ENCODE measurements at places on chromosomes 16 and 17.

GRCh38 chr17:49570540-49571242, 5.0 kb upstream of the NXPH3 start:
- H3K27me3 ChIP-seq: peaks cover 73% of the 10 kb centered on the region
- no peak overlapping the region for H3K4me3 ChIP-seq
- no peak overlapping the region for H3K27ac ChIP-seq
- H3K4me1 ChIP-seq: peaks cover 4% of the 10 kb centered on the region
- DNase-seq: no peak

GRCh38 chr16:84763629-84764028, 56.2 kb upstream of the CRISPLD2 start:
- H3K27me3 ChIP-seq: no peaks in the 10 kb centered on the region

GRCh38 chr16:6777624-6778023, 555.0 kb upstream of the RBFOX1 start:
- H3K4me1 ChIP-seq: no peaks in the 10 kb centered on the region
- no peak overlapping the region for H3K27ac ChIP-seq
- H3K27me3 ChIP-seq: peaks cover 3% of the 10 kb centered on the region
- H3K36me3 ChIP-seq: no peaks in the 10 kb centered on the region
- no peak for DNase-seq

- peaks cover 6% of the 10 kb centered on the region for H3K4me1 ChIP-seq
- no peaks in the 10 kb centered on the region for H3K36me3 ChIP-seq
- peak overlapping the region; percentile 87 for H3K27ac ChIP-seq
- H3K27me3 ChIP-seq: peaks cover 4% of the 10 kb centered on the region
These were observed 14.4 kb downstream of the SYCE1L start for GRCh38 chr16:77213542-77214106.

DNA sequence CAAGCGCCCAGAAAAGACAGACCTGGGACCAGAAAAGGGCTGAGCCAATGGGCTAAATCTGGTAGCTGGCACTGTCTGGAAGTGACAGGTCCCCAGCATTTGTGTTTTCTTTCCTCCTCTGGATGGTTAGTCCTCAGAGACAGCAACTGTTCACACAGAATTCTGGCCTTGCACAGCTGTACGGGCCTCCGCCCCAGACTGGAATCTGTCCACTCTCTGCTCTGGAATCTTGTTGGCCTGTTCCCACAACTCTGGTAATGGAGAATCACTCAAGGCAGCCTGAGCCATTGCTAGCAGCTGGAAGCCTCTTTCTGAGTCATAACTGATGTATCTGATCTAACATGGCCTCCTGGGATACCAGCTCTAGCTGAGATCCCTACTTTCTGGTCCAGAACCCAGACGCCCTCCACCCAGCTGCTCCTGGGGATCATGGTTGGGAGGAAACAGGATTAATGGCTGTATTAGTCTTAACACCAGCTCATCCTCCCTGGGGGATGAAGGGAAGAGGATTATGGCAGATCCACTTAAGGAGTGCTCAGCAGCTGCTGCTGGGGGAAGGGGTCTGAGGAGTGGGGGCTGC, 9.1 kb downstream of the ZNF668 start:
- H3K27ac ChIP-seq: peak overlapping the region; percentile 52
- H3K36me3 ChIP-seq: peaks cover 8% of the 10 kb centered on the region
- H3K4me1 ChIP-seq: no peaks in the 10 kb centered on the region
- H3K27me3 ChIP-seq: no peaks in the 10 kb centered on the region
- no peak overlapping the region for H3K4me3 ChIP-seq
- DNase-seq: no peak

GRCh38 chr17:58932956-58933355, 173.7 kb downstream of the TRIM37 start:
- H3K27me3 ChIP-seq: no peaks in the 10 kb centered on the region
- H3K4me3 ChIP-seq: no peak overlapping the region

DNA sequence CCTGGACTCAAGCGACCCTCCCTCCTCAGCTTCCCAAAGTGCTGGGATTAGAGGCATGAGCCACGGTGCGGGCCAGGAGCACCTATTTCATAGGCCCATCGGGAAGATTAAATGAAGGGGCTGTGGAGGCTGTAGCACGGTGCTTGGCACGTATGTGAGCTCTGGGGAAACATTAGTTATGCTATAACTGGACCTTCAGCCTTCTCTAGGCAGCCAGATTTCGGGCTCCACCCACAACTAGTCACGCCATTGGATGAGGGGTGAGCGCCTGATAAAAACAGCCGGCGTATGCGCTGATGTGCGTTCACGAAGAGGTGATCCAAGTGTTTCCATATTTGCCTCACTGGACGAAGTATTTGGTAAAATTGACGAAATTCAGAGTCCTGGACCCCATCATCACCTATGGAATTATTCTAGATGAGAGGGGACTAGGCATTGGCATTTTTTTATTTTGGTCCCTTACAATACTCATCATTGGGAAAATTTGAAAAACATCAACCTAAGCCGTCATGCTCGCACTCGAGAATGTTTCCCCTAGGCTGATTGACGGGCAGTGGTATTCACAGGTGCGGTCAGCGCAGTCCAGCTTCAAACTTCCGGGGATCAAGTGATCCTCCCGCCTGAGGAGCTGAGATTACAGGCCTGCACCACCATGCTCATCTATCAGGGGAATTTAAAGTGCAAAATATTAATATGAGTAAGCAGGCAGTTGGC, 1.8 kb upstream of the ANKRD11 start:
- no peak for DNase-seq
- no peaks in the 10 kb centered on the region for H3K27me3 ChIP-seq
- H3K4me3 ChIP-seq: peak overlapping the region; percentile 85
- no peaks in the 10 kb centered on the region for H3K36me3 ChIP-seq
- peak overlapping the region; percentile 19 for H3K27ac ChIP-seq

DNA sequence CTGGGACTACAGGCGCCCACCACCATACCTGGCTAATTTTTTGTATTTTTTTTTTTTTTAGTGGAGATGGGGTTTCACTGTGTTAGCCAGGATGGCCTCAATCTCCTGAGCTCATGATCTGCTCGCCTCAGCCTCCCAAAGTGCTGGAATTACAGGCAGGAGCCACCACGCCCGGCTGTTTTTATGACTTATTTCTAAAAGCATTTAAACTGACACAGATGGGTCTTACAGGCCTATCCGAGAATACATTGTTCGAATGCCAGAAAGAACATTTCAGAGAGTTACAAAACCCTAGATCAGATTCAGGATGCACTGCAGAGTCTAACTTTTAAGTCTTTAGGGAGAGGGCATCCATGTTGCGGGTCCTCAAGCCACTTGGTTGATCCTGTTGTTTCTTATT, 234.7 kb upstream of the MAF start:
- H3K27me3 ChIP-seq: no peaks in the 10 kb centered on the region
- no peaks in the 10 kb centered on the region for H3K36me3 ChIP-seq
- no peak overlapping the region for H3K27ac ChIP-seq

- no peak overlapping the region for H3K4me3 ChIP-seq
- peaks cover 19% of the 10 kb centered on the region for H3K36me3 ChIP-seq
- no peak overlapping the region for H3K27ac ChIP-seq
- H3K4me1 ChIP-seq: peaks cover 9% of the 10 kb centered on the region
- H3K27me3 ChIP-seq: no peaks in the 10 kb centered on the region
- DNase-seq: no peak
These were observed 188.8 kb upstream of the CHMP6 start for GRCh38 chr17:80802626-80803450.

GRCh38 chr17:3531266-3532101, 26.1 kb downstream of the TRPV3 start:
- no peak overlapping the region for H3K27ac ChIP-seq
- H3K36me3 ChIP-seq: no peaks in the 10 kb centered on the region
- no peak for DNase-seq
- peaks cover 5% of the 10 kb centered on the region for H3K27me3 ChIP-seq
- no peak overlapping the region for H3K4me3 ChIP-seq

DNA sequence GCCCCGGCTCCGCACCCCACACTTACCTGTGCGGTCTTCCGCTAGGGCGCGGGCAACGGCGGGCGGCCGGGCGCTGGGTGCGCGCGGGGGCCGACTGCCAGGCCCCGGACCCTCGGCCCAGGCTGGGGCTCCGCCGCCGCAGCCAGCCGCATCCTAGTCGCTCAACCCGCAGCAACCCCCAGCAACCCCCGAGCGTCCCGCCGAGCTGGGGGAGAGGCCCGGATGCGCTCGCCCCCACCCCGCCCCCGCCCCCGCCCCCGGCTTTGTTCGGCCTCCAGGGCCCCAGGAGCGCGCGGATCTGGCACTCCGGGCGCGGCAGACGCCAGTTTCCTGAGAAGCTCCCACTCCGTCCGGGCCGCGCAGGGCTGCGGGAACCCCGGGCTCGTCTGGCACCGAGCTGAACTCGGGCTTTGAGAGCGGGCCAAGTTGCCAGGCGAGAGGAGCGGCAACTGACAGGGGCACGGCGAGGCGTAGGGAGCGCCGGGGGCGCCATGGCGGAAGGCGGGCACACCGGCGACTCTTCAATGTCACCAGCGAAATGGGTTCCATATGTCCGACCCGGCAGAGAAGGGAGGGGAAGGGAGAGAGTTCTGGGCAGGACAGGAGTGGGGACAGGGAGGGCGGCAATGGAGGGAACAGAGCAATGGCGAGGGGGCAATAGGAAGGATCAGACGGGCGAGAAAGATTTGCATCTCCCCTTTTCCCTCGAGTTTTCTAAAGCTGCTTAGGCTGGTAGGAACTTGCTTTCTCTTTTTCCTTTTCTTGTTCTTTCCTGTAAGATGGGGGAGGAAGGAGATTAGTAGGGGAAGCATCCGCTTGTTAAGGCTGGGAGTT, 13.7 kb downstream of the HOXB4 start:
- H3K27me3 ChIP-seq: peaks cover 41% of the 10 kb centered on the region
- H3K36me3 ChIP-seq: no peaks in the 10 kb centered on the region
- H3K4me1 ChIP-seq: peaks cover 43% of the 10 kb centered on the region
- DNase-seq: no peak

DNA sequence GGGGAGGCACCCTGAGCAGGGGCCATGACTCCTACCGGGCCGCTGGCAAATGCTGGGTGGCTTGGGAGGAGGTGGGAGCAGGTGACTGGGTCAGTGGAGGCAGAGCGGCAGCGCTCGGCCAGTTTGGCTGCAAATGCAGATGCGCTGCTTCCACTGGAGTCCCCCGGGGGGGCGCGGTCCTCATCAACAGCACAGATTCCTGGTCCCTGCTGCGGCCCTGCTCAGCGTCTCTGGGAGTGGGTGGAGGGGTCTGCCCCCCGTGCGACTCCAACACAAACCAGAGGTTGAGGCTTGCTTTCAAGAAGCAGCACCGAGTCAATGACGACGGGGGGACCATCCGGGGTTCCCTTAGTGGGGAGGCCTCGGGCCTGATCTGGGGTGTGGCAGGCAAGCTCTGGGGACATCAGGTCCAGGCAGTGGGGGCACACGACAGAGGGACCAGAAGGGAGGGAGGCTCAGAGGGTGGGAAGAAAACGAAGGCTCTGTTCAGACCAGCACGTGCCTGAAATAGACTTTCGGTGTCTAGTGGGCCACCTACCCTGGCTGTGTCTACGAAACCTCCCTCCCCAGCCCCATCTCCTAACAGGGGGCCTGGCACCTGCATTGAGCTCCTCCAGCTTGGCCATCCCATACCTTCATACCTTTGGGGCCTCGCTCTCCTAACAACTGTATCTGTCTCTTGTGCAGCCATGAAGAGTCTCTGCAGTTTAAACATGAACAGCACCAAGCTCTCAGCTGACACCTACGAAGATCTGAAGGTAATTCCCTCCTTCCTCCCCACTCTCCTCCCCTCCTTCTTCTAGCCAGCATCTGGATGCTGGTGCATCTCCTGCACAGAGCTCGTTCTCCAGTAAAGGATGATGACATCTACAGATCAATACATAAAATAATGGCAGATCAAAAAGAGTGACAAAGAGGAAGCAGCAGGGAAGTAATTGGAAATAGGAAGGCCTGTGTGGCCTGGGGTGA, 72.5 kb upstream of the PLCG2 start:
- DNase-seq: no peak
- no peaks in the 10 kb centered on the region for H3K4me1 ChIP-seq
- peaks cover 18% of the 10 kb centered on the region for H3K36me3 ChIP-seq
- no peak overlapping the region for H3K27ac ChIP-seq

GRCh38 chr17:82371333-82372248, at the start of gene UTS2R:
Gene UTS2R (plus strand): TSS chr17:82371765. CDS start chr17:82374325, 2,560 bp downstream.
- no peak for DNase-seq
- peak within 1 kb of the TSS; percentile 60 for H3K4me3 ChIP-seq
- H3K4me1 ChIP-seq: peaks cover 10% of the 10 kb centered on the region
- peaks cover 32% of the 10 kb centered on the region for H3K27me3 ChIP-seq
- H3K36me3 ChIP-seq: no peaks in the 10 kb centered on the region

DNA sequence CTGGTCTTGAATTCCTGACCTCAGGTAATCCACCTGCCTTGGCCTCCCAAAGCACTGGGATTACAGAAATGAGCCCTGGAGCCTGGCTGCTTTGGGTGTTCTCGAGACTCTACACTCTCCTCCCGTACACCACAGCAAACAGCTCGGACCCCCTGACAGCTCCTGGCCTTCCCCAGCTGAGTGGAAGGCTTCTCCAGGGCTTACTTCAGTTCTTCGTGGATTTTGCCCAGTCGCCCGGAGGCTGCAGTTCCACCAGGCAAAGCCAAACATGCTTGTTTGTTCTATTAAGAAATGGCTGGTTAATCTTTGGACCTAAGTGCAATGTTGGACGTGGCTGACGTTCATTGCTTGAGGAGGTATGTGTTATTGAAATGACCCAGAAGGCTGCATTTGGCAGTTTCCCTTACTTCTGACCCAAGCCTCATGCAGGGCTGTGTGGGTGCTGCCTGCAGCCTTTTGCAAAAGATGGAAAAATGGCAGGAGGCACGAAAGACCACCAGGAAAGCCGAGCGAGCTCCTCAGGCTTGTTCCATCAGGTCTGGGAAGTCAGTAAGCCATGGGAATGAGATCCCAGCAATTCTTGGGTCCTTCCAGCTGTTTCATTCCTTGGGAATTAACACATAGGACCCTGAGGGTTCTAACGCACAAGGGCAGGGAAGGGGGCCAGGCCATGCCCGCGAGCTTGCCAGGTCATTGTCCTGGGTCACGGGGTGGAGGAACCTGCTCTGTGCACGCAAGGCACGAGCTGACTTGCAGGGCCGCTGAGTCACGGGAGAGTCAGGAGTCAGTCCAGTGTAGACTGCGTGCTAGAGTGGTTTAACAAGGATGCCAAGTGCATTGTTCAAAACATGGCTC, 23.9 kb upstream of the KLHDC4 start:
- H3K36me3 ChIP-seq: no peaks in the 10 kb centered on the region
- H3K4me3 ChIP-seq: no peak overlapping the region
- DNase-seq: no peak
- peaks cover 7% of the 10 kb centered on the region for H3K4me1 ChIP-seq
- H3K27ac ChIP-seq: no peak overlapping the region
- H3K27me3 ChIP-seq: peaks cover 13% of the 10 kb centered on the region

DNA sequence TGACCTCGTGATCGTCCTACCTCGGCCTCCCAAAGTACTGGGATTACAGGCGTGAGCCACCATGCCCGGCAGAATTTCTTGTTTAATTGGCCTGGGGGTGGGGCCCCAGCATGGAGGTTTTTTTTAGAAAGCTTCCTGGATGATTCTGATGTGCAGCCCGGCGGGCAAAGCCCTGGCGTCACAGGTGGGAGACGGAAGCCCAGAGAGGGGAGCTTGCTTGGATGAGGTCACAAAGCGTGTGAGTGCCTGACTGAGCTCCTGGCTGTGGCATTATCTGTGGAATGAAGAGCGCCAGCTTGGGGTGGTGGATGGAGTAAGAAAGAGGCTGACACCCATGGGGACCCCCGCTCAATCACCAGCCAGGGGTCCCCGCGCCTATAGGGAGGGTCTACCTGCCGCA, 4.1 kb downstream of the VASN start:
- H3K4me3 ChIP-seq: no peak overlapping the region
- no peak for DNase-seq
- no peaks in the 10 kb centered on the region for H3K27me3 ChIP-seq
- no peak overlapping the region for H3K27ac ChIP-seq
- H3K4me1 ChIP-seq: peaks cover 36% of the 10 kb centered on the region

- H3K27me3 ChIP-seq: no peaks in the 10 kb centered on the region
- H3K27ac ChIP-seq: no peak overlapping the region
- H3K4me3 ChIP-seq: no peak overlapping the region
- no peaks in the 10 kb centered on the region for H3K4me1 ChIP-seq
These were observed 45.7 kb downstream of the DYNLRB2 start for GRCh38 chr16:80586476-80586875.

Measured in progenitor cell of endocrine pancreas (in vitro differentiated cells).